ENCODE measurements at places on chromosomes 6 and 20.
A peak's percentile ranks its signal among the peaks of the same experiment; 100 is the strongest.

DNA sequence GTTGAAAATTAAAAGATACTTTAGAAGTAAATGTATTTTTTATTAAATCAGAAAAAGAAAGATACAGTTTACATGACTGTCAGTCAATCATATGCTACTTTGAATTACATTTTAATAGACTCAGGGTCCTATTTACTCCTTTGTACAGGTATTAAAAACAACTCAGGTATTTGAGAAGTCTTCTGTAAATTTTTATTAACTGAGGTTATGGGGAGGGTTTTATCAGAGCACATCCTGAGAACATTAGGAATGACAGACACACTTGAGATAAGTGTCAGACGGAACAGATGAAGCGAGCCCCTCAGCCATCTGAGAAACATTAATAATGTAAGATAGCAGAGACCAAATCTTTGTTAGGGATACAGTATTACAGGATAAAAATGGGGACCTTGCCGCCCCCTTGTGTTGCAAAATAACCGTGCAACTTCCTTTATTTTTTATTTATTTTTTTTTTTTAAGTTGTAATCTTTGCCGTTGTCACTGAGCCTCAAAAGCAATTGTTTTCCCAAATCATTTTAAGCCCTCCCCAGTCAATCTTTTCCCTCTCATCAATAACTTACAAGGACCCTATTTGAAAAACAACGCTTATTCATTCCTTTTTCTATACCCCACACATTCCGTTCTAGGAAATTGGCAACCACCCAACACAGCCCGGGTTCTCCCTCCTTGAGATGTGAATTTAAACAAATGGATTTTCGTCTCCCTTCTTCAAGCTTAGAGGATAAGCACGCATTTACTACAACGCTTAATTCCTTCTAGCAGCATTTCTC lies 126.7 kb downstream of the BCAS1 start:
- peak; percentile 72 for DNase-seq

- DNase-seq = no peak
These were observed 116.9 kb downstream of the KIF13A start for GRCh38 chr6:17870300-17871188.

- no peak for DNase-seq
These were observed 33.6 kb downstream of the GFOD1 start for GRCh38 chr6:13453771-13454251.

DNA sequence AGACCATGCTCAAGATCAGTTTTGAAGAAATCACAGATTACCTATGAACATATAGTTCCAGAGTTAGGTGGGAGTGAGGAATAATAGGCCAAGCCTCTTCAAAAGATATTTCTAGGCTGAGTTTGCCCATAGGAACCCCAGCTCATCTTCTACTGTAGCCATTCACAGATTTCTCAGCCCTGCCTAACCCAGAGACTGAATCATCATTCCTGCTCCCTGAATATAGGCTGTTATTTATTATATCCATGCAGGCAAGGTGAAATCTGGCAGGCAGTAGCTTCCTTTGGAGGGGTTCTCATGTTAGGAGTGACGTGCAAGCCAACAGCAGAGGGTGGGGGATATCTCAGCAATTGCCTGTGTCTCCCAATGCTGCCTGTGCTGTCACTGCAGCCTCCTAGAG lies 25.6 kb upstream of the ADGRF4 start:
- no peak for DNase-seq

- no peak for DNase-seq
These were observed 60.4 kb downstream of the SCAND1 start for GRCh38 chr20:35893942-35894341.
